Muscle of arm (tissue), 14 donors: ENCODE measurements at places on chromosomes 12 and 14.

DNA sequence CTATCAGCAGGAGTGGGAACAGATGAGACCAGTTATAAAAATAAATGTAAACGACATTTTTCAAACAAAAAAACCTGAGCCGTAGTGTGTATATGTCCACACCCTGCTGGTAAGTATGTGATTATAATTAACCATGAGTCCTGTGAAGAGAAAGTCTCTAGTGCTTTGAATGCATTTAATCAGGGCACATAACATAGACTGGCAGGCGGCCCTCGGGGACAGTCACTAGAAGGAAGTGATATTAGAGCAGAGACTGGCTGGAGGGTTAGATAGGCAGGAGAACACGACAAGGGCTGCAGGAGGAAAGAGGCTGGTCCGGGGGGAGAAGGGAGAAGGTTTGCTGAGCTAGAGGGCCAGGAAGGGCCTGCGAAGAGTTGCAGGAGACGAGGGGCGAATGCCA, 23.8 kb upstream of the ELK3 start:
- no peak for DNase-seq

- DNase-seq: peak; percentile 34
Observed at GRCh38 chr14:92040431-92041051, 682 bp upstream of the TRIP11 start.

DNA sequence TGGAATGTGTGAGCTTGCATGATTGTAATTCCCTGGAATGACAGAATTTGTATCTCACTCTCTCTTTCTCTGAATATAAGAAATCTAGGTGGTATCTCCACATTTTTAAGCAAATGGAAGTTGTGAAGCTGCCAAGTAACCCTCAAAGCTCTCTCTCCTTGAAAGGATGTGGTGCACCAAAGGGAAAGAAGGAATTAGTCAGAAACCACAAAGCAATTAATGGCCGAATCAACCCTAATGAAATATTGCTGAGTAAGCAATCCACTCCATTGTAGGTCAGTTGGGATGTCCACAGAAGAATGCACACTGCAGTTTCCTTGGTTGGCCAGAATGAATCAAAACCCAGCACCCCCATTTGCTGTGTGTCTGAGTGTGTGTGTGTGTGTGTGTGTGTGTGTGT, 153.5 kb downstream of the KCNA5 start:
- no peak for DNase-seq

DNA sequence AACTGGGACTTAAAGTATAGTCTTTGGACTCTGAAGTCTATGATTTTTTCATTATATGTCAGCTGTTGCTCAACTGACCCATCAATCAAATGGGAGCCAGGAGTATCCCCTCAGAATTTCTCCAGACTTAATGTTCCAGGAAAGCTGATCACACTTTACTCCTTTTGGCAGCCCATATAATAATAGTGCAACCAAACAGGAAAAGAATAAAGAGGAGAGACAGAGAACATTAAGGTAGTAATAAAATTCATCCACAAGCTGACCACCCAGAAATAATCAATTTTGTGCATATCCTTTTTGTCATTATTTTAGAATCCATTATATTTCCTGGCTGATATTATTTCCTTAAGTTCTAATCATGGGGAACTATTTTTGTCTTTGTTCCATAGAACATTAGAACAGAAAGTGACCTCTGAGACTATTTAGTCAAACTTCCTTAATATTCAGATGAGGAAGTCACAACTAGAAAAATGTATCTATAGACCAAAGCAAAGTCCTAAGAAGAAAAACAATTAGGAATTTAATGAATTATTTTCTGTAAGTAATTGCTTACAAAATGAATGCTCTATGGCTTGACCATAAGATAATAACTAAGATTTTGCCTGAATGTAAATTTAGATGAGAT, 238.1 kb upstream of the SEL1L start:
- DNase-seq: no peak

GRCh38 chr12:120685522-120685921, 1.4 kb upstream of the MLEC start:
- DNase-seq: no peak

DNA sequence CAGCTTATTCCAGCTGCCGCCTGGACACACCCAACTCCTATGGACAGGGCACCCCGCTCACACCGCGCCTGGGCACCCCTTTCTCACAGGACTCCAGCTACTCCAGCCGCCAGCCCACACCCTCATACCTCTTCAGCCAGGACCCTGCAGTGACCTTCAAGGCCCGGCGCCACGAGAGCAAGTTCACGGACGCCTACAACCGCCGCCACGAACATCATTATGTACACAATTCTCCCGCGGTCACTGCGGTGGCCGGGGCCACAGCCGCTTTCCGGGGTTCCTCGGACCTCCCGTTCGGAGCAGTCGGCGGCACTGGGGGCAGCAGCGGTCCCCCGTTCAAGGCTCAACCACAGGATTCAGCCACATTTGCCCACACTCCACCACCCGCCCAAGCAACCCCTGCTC, 5.9 kb downstream of the SETD1B start:
- no peak for DNase-seq

DNA sequence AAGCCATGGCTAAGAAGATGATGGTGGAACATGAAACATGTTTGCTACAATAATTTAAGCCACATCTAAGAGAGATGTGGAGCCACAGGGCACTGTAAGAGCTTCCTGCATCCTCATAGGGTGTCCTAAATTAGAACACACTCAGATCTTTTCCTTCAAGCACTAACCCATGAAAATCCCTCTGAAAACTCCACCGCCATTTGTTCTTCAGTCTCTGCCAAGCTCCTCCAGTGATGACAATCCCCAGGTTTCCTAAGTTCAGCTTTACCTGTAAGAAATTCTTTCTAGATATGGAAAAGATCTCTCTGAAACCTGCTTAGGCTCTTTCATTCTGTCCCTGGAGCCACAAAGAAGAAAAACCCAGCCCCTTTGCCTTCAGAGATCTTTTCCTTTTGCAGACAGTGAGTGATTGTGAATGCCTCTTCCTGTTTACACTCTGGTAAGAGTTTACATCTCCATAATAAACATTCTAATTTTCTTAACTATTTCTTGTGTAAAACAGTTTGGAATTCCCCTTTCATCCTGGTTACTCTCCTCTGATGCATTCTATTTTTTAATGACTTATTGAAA, 907.2 kb downstream of the VRK1 start:
- DNase-seq: no peak

DNA sequence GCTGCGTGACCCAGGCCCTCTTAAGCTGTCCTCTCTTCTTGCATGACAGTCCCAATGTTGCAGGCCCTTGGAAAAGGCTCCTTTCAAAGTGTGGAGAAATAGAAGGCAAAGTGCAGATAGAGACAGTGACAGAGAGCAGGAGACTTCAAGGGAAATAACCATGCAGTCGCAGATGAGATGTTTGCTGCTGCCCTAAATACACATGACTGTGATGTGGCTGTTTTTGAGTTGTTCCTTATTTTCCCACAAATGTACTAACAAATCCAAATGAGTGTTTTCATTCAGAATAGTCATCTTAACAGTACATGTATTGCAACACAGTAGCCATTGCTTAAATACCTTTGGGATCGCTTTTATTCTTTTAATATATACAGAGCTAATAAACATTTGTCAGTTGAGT, 101.6 kb downstream of the SLC15A5 start:
- no peak for DNase-seq

GRCh38 chr12:80045594-80045993, 53.7 kb upstream of the OTOGL start:
- DNase-seq: no peak

DNA sequence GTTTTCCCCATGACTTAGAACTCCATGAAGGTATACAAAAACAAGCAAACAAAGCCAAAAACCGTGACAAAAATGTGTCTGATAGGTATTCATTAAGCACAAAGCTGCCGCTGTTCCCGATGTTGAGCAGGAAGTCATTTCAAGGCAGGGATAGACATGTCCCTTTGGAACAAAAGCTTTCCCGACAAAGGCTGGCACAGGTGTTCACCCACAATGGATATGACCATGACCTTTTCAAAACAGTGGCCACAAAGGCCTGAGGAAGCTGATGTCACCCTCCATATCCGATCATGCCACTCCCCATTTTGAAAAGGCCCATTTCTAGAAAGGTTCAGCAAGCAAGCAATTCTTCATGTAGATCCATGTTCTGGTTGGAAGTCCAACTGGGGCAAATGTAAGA, 279.1 kb downstream of the BTG1 start:
- no peak for DNase-seq

DNA sequence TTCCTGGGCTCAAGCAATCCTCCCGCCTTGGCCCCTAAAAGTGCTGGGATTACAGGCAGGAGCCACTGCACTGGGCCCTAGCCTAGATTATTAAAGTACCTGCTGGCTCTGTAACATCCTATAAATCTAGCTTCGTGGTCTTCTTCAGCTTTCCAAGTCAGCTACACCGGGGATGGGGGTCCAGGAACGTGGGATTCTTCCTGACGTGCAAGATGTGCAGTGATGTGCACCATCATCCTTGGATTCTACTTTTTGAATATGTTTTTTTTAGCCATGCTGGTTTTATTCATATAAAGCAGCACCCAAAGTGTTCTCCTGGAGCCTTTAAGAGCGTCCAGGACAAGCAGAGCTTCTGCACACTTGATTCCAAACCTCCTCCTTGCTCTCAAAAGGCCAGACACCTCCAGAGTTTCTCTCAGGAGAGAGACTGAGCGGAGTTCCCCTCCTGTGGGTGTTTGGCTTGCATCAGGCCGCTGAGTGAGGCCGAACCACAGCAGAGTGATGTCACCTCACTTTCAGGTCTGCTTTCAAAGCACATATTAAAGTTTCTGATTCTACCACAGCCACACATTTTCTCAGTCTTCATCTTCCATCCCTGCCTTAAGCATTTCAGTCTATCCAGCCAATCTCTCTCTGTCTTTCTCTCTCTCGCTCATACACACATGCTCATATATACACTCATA, 33.4 kb downstream of the VCPKMT start:
- DNase-seq: no peak

DNA sequence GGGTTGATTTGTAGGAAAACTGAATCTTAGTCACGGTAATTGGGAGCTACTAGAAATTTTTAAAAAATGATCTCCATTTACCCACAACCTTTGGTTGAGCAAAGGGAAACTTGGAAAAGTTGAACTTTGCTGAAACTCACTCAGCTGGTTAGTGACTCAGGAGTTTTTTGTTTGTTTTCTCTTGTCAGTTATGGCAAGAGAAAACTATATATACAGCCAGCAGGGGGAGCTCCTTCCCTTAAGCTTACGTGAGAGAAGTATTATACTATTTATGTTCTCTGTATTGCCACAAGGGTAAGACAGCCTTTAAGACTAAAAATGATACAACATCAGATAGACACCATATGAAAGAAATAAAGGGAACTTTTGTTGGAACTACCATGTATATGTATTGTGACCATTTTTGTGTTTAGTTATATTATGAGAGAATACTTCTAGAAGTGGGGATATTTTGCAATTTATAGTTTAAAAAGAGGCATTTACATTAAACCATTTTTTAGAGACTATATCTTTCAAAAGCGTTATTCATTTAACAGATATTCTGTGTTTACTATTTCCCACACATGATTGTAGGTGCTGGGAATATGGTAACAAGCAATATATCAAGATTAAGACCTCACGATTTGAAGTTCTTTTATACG, 28.1 kb upstream of the TBC1D30 start:
- DNase-seq: peak; percentile 73

DNA sequence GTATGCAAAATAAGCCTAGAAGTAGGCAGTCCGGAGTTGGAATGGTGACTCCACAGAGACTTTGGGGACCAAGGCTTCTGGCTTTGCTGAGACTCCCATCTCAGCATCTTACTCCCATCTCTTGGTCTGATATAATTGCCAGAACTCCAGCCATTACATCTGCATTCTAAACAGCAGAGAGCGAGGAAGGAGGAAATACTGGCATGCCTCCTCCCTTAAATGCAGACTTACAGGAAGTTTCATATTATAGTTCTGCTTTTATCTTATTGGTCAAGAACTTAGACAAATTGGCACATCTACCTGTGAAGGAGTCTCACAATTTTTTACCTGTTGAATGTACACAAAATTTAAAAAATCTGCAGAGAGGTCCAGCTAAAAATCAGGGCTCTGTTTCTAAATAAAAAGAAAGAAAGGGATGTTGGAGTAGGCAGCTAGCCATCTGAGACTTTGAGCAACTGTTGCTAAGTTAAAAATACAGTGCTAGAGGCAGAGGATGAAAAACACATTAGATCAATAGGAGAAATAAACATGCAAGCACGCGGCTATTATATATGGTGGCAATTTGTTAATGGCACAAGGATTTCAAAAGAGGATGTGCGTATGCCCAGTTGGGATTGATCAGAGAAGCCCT, 209.9 kb upstream of the HMGA2 start:
- no peak for DNase-seq

DNA sequence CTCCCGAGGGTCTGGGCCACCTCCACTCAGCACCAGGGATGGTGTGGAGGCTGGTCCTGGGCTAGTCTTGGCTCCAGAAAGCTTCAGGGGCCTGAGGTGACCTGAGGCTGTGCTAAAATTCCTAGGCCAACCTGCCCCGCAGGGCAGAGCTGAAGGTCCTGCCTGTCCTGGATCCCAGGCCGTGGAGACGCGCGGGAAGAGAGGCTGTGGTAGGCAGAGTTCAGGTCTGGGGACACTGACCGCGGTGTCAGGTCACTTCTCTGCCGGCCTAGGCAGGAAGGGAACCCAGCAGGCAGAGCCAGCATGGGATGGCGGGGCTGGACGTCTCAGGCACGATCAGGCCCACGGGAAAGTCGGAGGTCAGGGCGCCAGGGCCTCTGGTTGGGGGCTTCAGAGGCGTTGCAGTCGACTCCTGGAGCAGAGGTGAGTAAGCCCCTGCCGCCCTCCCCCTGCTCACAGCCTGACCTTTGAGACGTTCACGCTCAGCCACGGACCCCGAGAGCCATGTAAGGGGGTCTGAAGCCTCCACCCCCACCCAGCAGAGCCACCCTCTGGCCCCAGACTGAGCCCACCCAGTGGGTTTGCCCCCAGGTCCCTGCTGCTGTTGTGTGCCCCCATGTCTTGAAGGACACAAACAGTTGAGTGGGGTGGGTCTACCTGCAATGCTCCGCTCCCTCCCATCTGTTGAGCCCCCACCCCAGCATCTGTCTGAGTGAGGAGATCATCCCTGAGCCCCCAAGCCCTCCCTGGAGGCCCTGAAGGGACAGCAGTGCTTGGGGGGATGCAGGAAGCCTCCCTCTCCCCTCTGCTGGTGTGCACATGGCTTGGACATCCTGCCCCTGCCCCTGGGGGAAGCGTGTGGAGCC, 142.7 kb downstream of the KIF26A start:
- DNase-seq: no peak

- DNase-seq: no peak
Observed at GRCh38 chr12:88453323-88453722, 126.9 kb downstream of the KITLG start.

GRCh38 chr14:61516118-61516743, 179.1 kb upstream of the HIF1A start:
- DNase-seq: no peak

- DNase-seq: no peak
Observed at GRCh38 chr14:73242357-73242901, 5.1 kb downstream of the PAPLN start.
